ENCODE measurements at places on chromosomes 6 and 20. TPM values are rescaled to one million over a fixed set of nuclear protein-coding genes. Genes with fewer than 3 reads are reported as not detected.

Gene LY6G6F
- total RNA-seq: not detected

Gene KHDC1
- total RNA-seq: 0.80 TPM

Gene CCN6
- total RNA-seq: not detected

Gene BMP5
- total RNA-seq: not detected

Gene CLPSL2
- total RNA-seq: not detected

Gene ABHD12
- 37.2 TPM for total RNA-seq

Gene SPATS1
- not detected for total RNA-seq

Gene FAM209A
- total RNA-seq: not detected

Gene CLVS2
- total RNA-seq: not detected

Gene TUBB1
- not detected for total RNA-seq

Gene SLC17A2
- total RNA-seq: not detected

Gene PRL
- total RNA-seq: not detected

Measured in mammary microvascular endothelial cell (primary cell).